Stimulated activated naive CD4-positive, alpha-beta T cell treated with Interleukin-2 at 50 U/mL for 16 hours (primary cell): ENCODE measurements at places on chromosomes 11 and 22.

DNA sequence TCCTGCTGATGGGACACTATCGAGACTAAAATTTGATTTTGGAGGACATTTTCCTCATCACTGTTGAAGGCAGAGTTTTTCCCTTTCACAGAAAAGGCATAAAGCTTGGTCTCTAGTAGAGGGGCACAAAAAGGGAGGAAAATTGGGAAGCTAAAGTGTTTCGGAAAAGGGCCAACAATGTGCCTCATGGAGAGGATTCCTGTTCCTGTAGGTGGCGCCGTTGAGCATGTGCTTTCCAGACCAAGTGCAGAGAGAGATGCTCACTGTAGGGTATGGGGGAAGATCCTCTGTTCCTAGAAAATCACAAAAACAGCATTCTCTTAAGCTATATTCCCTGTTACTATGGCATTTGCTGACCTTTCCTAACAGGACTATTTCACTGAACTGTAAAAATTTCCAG lies 18.4 kb upstream of the OR4C5 start:
- no peak for DNase-seq

- DNase-seq, result peak; percentile 14
Observed at GRCh38 chr11:68584097-68584496, 100.2 kb upstream of the GAL start.

DNA sequence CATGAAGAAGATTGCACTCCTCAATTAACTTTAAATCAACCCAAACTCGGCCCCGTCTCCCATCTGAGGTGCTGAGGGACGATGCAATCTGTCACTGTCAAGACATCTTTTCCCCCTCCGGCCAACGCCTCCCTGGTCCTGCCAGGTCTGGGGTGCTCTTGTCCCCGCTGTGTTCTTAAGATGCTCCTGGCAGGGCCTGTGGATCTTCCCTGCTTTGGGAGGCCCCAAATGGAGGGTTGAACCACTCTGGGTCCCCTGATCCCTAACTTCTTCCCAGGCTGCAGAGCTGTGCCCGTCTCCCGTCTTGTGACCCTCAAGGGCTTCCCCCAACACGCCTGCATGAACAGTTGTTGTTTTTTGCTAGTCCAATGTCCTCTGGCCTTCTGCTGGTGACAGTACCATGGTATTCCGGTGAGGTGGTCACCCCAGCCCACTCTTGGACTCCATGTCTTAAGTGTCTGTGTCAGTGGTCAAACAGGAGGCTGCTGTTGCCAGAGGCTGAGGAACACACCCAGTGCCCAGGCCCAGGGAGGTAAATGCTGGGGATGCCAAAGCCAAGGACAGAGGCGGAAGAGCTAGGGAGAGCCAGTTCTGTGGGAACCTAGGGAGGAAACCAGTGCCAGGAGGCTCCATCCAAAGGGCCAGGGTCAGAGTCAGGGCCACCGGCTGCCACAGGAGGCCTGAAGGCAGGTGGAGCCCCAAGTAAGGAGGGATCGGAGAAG lies 70.6 kb upstream of the SHANK2 start:
- DNase-seq, result no peak

- DNase-seq, result no peak
Observed at GRCh38 chr11:41461057-41461681, 1.7 kb upstream of the LRRC4C start.

DNA sequence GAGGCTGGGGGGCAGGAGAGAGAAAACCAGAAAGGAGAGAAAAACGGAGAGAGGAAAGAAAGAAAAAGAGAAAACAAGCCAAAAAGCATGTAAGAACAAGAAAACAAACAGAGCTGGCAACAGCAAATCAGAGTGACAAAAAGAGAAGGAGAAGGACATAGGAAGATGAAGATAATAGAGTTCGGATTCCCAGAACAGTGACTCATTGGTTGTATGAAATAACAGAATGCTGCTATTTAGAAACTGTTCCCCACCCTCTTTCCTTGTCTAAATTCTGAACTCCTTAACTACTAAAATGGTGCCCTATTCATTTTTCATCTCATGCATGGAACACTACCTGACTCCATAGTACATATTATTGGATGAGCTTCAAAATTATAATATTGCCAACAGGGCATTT lies 317.4 kb downstream of the C11orf87 start:
- DNase-seq, result no peak

GRCh38 chr11:32382339-32383049 lies 52.8 kb downstream of the WT1 start:
- no peak for DNase-seq

DNA sequence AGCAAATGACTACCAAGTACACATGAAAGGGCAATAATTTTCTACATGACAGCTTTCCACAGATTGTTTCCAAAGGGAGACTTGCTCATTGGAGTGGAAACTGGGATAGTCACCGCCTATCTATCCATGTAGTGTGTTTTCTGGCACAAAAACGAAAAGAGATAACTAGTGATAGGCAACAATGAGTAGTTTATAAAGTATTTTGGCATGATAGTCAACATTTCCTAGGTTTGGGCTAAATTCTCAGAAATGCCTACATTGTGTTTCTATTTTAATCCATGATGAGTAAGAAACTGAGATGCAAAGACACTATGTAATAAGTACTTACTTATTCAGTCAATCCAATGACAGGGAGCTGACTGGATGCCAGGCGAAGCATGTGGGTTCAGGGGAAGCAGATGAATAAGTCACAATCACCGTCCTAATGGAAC lies 1129.1 kb downstream of the DLG2 start:
- DNase-seq, result no peak

- DNase-seq, result no peak
Observed at GRCh38 chr22:21984793-21985192, 2.2 kb upstream of the TOP3B start.

- no peak for DNase-seq
Observed at GRCh38 chr11:35567737-35568465, 42.5 kb upstream of the PAMR1 start.

DNA sequence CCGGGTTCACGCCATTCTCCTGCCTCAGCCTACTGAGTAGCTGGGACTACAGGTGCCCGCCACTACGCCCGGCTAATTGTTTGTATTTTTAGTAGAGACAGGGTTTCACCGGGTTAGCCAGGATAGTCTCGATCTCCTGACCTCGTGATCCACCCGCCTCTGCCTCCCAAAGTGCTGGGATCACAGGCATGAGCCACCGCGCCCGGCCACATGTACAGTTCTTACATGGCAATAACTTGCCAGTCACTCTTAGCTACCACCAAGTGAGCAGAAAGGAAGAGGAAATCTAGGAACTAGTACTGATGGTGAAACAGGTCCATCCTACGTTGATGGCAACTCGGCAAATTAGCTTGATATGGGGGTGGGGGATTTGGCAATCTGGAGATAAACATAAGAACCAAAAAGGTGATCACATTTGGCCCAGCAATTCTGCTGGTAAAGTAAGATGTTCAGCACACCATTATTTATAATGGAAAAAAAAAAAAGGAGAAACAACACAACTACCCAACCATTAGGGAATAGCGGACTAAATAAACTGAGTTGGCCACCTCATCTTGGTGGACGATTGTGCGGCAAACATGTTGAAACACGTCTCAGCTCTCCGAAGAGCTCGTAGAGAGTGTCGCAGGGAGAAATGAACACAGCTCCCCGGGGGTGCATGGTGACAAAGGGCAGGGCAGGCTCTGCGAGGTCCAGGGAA lies 5.3 kb downstream of the NLRP6 start:
- DNase-seq, result no peak

DNA sequence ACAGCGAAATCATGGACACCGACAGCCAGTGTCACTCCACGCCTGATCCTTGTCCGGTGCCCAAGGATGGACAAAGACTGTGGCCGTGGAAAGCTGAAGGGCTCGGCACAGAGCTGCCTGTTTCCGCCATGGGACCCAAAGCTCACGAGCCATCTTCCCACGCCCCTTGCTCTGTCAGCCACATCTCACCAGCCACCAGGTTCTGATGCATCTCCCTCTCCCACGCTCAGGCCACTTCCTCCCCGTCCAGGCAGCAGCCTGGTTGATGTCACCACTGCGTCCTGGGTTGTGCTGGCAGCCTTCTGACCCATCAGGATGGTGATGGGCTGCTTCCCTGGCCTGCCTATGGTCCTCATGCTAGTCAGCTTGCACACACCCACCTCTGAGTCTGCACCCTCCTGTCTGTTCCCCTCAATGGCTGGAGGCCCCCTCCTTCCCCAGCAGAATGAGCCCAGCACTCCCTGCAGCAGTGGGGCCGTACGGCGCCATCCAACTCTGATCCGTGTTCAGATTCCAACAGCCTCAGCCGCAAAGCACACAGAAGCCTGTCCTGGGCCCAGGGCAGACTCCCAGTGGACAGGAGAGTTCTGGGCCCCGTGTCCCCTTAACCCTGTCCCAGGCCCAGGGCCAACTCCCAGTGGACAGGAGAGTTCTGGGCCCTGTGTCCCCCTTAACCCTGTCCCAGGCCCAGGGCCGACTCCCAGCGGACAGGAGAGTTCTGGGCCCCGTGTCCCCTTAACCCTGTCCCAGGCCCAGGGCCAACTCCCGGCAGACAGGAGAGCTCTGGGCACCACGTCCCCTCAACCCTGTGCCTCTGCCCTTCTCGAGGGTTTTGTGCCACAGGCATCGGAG lies 259.5 kb downstream of the BRD1 start:
- DNase-seq, result no peak

GRCh38 chr22:23058481-23059283 lies 11.6 kb upstream of the GNAZ start:
- DNase-seq, result no peak
